ENCODE measurements at places on chromosomes 3 and 15.
A peak's percentile ranks its signal among the peaks of the same experiment; 100 is the strongest.

DNA sequence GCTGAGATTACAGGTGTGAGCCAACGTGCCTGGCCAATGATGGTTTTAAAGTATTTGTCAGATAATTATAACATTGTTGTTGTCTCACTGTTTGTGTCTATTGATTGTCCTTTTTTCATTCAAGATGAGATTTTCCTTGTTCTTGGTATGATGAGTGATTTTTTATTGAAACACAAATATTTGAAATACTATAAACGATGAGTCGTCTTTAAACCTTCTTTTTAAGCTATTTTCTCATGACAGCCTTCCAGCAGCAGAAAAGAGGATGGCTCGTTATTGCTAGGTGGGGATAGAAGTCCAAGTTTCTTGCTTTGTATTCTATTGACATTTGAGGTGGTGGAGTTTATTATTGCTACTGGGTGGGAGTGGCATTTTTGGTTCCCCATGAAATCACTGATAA is 61.7 kb upstream of the MDFIC2 start:
- DNase-seq, result no peak

GRCh38 chr3:171704002-171704401 is 106.3 kb downstream of the PLD1 start:
- no peak for DNase-seq

DNA sequence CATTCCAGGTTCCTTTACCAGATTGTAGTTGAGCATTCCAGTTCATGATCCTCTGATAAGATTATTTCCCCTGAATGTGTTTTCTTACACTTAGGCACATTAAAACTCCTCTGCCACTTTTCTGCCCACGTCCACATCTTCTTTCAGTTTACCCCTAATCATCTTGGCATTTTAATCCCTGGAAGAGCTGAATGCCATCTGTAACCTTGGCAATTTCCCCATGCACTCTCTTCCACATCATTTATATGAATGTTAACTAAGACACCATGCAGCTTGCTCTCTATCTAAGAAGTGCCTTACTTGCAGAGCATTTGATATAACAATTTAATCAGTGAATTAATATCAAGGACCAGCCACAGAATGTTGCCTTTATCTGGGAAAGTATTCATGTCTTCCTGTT is 25.8 kb downstream of the TIMP4 start:
- no peak for DNase-seq

- peak; percentile 59 for DNase-seq
Measured at GRCh38 chr3:12948891-12949711, 107.7 kb upstream of the RPL32 start.

DNA sequence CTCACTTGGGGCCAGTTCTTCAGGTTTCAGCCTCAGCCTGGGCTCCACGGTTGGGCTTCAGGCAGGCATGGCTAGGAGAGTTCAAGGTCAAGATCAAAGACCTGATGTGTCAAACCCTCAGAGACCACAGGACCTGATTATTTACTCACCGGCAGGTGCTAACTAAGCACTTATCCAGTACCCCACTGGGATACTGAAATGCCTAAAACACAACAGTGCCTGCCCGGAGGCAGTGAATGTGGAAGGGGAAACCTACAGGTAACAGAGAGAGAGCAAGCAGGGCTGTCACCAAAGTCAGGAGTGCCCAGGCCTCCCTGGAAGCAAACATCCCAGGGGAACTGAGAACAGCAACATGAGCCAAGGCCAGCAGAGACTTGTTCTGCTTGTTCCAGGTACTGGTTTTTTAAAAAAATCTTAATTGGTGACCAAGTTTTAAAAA is 6.7 kb downstream of the IDH2 start:
- DNase-seq, result no peak

GRCh38 chr3:32865383-32865782 is 47.6 kb downstream of the TRIM71 start:
- no peak for DNase-seq

GRCh38 chr3:122628567-122628966 is 51.1 kb downstream of the PARP15 start:
- DNase-seq, result no peak
